ENCODE measurements at places on chromosomes 4 and X. TPM values are rescaled to one million over a fixed set of nuclear protein-coding genes. Genes with fewer than 3 reads are reported as not detected.
A peak's percentile ranks its signal among the peaks of the same experiment; 100 is the strongest.

- no peak for DNase-seq
These were observed 10.0 kb downstream of the CSTF2 start for GRCh38 chrX:100830143-100830542.

DNA sequence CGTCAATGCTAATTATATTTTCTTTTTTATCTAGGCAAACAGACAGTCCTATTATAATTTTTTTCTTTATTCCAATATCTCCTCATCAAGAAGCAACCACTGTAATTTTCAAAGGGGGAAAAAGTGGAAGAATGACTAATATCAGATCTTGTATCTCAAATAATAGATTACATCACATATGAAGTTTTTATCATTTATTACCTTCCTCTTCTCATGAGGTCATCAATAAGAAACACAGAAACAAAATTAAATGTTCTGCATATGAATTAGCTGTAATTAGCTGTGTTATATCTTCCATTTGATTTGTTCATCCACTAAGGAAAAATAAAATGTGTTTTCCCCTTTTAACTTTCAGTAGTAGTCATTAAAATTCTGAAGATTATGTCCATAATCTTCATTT, 14.3 kb downstream of the PRSS12 start:
- DNase-seq = no peak

GRCh38 chr4:45554423-45554822, 569.4 kb downstream of the GABRG1 start:
- no peak for DNase-seq

- DNase-seq = no peak
These were observed 217.1 kb upstream of the SMIM31 start for GRCh38 chr4:164536814-164537213.

DNA sequence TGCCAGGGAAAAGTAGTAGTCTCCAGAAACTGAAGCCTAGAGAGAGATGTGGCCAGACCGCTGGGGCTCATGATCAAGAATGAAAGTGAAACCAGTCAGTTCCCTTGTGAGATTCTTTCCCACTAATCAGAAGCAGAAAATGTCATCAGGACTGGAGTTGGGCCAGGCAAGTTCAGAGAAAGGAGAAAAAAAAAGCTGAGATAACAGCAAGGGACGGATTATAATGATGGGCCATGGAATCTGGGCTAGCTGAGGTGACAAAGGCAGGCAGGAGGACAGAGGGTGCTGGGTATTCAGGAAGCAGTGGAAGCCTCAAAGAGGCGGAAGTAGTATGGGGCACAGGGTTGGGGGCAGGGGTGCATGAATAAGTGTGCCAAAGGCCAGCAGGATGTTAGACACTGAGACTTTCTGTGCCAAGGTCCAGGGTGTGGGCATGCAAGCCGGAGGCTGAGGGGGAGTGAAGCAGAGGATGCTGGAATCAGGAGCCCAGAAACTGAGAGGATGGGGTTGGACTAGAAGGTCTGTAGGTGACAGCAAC, 2.5 kb downstream of the CXorf38 start:
- peak; percentile 68 for DNase-seq

GRCh38 chr4:138938366-138938690, 77.3 kb upstream of the NOCT start:
- DNase-seq = no peak

DNA sequence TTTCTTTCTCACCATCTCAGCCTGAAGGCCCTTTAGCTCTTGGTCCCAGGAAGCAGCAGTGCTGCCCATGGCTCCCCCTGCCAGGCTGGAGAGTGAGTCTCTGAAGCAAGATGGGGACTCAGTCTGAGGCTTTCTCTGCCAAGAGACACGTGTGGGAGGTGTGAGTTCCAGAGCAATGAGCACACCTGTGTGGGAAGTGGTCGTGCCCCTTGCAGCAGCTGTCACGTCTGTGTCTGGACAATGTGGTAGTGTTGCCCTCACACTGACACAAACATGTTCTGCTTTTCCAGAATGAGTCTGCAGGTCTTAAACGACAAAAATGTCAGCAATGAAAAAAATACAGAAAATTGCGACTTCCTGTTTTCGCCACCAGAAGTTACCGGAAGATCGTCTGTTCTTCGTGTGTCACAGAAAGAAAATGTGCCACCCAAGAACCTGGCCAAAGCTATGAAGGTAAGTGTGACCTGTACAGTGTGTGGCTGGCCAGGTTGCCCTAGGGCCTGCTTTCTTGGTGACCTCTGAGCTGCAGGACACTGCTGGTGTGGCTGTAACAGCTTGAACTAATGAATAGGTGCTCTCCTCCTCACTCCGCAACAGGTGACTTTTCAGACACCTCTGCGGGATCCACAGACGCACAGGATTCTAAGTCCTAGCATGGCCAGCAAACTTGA, 1.9 kb downstream of the TACC3 start:
- DNase-seq = no peak

- no peak for DNase-seq
These were observed 9.8 kb downstream of the ZFP92 start for GRCh38 chrX:153420851-153421599.

DNA sequence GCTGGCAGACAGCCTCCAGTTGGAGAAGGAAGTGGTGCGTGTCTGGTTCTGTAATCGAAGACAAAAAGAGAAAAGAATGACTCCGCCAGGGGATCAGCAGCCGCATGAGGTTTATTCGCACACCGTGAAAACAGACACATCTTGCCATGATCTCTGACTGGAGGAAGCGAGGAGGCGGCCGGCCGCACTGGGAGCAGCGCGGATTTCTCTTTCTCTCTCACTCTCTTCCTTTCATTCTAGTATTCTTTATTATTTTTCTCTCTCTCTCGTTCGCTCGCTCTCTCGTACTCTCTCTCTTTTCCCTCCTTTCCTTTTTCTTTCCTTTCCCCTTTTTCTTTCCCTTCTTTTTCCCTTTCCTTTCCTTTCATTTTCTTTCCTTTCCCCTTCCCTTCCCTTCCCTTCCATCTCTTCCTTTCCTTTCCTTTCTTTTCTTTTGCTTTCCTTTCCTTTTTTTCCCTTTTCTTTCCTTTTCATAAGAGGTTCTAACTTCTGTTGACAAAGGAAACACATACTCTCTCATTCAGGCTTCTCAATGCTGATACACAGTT, 1.2 kb downstream of the POU3F4 start:
- DNase-seq = no peak

GRCh38 chrX:33989936-33990335, 142.2 kb downstream of the FAM47A start:
- no peak for DNase-seq

GRCh38 chrX:7218321-7219152, 70.6 kb upstream of the PUDP start:
- no peak for DNase-seq

Gene GABRG1
- total RNA-seq = 0.62 TPM

Gene PPP2R2C
- total RNA-seq = 2.9 TPM

Gene HOPX
- 7.7 TPM for total RNA-seq

Gene BEX5
- total RNA-seq = 7.7 TPM

Measured in uterus (tissue), 4 donors.